ENCODE measurements at places on chromosomes 2 and 18. TPM values are rescaled to one million over a fixed set of nuclear protein-coding genes. Genes with fewer than 3 reads are reported as not detected.

Gene ZNF396
- total RNA-seq: 2.5 TPM

DNA sequence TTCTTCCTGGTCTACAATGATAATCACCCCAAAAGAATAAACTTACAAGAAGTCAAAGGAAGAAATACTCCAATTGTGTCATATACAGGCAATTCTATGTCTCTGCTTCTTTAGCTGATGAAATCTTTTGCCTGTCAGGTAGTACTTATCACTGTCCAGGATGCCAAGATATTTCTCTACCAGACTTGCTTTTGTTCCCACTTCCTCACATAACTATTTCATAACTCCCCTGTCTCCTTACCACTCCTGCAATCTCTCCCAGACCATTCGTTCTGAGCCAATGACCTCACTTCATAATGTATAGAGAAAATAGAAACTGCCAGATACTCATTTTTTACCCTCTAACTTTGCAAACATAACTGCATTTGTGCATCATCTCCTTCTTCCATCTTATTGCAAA is 39.1 kb downstream of the HNMT start:
- no peak for DNase-seq
- no peaks in the 10 kb centered on the region for H3K4me1 ChIP-seq
- no peak overlapping the region for H3K27ac ChIP-seq
- H3K4me3 ChIP-seq: no peak overlapping the region
- peaks cover 33% of the 10 kb centered on the region for H3K36me3 ChIP-seq
- H3K27me3 ChIP-seq: no peaks in the 10 kb centered on the region

DNA sequence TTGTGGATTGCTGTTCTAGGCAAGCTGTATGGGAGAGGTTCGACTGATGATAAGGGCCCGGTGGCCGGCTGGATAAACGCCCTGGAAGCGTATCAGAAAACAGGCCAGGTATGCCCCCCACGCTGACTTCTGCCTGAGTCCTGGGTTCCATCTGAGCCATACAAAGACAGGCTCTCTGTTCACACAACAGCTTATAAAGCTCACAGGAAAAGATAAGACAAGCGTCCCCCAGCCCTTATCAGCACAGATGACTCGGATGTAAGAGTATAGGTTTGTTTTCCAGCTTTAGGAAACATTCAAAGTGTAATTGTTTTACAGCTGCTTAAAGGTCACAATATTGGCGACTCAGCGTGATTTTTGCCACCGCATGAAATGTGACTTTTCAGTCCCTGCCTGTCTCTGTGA is 12.7 kb downstream of the CNDP2 start:
- no peak for DNase-seq
- no peaks in the 10 kb centered on the region for H3K4me1 ChIP-seq
- H3K36me3 ChIP-seq: peaks cover 94% of the 10 kb centered on the region
- H3K4me3 ChIP-seq: no peak overlapping the region

GRCh38 chr2:68764041-68764805 is 29.6 kb downstream of the ARHGAP25 start:
- peaks cover 38% of the 10 kb centered on the region for H3K4me1 ChIP-seq
- no peak for DNase-seq
- H3K4me3 ChIP-seq: no peak overlapping the region
- no peaks in the 10 kb centered on the region for H3K36me3 ChIP-seq
- no peaks in the 10 kb centered on the region for H3K27me3 ChIP-seq

- H3K27ac ChIP-seq: no peak overlapping the region
- DNase-seq: no peak
- no peaks in the 10 kb centered on the region for H3K27me3 ChIP-seq
Observed at GRCh38 chr18:35942133-35942532, 30.3 kb upstream of the RMP24 start.

Gene COL3A1
- 72.2 TPM for total RNA-seq

Gene IGFBP5
- total RNA-seq: 204 TPM

DNA sequence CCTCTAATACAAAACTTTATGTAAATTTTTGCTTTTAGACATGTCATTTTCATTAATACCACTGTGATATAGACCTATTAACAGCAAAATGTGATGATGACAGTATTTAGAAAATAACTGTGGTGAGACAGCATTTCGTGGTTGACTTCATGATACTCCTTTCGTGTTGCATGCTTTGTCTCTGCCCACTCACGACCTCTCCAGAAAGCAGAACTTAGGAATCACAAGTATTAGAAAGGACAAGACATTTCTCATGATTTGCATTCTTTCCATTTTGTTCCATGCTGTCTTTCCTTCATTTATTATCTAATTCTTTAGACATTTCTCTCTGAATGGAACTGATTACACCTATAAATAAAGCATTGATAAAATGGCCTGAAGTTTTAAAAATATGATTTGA is 85.2 kb upstream of the POU3F3 start:
- DNase-seq: no peak
- H3K4me1 ChIP-seq: no peaks in the 10 kb centered on the region
- H3K4me3 ChIP-seq: no peak overlapping the region

DNA sequence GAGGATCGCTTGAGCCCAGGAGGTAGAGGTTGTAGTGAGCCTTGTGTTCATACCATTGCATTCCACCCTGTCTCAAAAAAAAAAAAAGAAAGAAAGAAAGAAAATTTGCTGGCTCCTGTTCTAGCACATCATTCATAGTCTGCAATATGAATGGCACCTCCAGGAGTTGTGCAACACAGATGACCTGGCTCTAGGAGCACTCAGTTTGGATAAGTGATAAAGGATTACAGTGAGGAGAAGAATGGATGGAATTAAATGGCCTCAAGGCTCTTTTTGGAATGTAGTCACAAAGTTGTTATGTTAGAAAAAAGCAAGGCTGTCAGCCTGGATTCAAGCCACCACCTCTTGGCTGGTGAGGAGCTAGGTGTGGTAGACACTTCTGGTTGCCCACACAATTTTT is 21.5 kb upstream of the SPRED2 start:
- H3K4me3 ChIP-seq: no peak overlapping the region
- H3K27ac ChIP-seq: no peak overlapping the region
- no peak for DNase-seq
- H3K27me3 ChIP-seq: no peaks in the 10 kb centered on the region
- no peaks in the 10 kb centered on the region for H3K4me1 ChIP-seq

Gene TSGA10
- total RNA-seq: 7.6 TPM

DNA sequence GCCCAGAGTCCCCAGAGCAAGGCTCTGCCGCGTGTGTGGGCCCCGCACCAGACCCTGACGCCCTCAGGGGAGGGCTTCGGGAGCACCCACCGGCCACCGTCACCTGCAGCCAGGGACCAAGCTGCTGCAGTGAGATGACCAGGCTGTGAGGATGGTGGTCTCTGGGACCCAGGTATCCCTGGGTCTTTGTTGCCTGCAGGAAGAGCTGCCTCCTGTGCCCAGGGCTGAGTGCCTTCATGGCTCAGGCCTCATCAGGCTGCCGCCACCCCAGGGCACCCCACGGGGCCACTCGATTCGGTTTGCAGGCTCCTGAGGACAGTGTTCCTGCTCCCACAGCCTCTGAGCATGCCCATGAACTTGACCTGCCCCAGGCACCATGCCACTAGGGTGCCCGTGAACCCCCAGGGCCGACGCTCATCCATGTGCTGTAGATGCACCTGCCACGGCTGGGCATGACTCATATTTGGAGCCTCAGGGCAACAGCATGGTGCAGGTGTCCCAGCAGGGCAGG is 109.8 kb downstream of the FAM210A start:
- no peaks in the 10 kb centered on the region for H3K27me3 ChIP-seq
- no peak overlapping the region for H3K27ac ChIP-seq
- no peak for DNase-seq
- H3K4me3 ChIP-seq: no peak overlapping the region
- peaks cover 28% of the 10 kb centered on the region for H3K4me1 ChIP-seq

- H3K27me3 ChIP-seq: no peaks in the 10 kb centered on the region
- no peaks in the 10 kb centered on the region for H3K4me1 ChIP-seq
- no peak overlapping the region for H3K4me3 ChIP-seq
- H3K36me3 ChIP-seq: no peaks in the 10 kb centered on the region
- DNase-seq: no peak
Observed at GRCh38 chr2:164981217-164981990, 26.1 kb upstream of the SLC38A11 start.

- peaks cover 8% of the 10 kb centered on the region for H3K4me1 ChIP-seq
- H3K27me3 ChIP-seq: no peaks in the 10 kb centered on the region
- no peak for DNase-seq
- H3K4me3 ChIP-seq: no peak overlapping the region
Observed at GRCh38 chr18:45611943-45612342, 3.3 kb upstream of the SLC14A2 start.

DNA sequence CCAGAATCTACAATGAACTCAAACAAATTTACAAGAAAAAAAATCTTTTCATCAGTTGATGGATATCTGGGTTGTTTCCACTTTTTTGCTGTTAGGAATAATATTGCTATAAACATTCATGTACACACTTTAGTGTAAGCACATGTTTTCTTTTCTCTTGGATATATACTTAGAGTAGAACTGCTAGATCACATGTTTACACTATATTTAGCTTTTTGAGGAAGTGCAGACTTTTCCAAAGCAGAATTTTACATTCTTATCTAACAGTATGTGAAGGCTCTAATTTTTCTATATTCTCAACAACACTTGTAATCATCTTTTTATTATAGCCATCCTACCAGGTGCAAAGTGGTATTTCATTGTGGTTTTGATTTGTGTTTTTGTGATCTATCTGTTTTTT is 103.6 kb upstream of the RMP24 start:
- H3K36me3 ChIP-seq: no peaks in the 10 kb centered on the region
- H3K27ac ChIP-seq: no peak overlapping the region
- no peak for DNase-seq
- H3K4me1 ChIP-seq: no peaks in the 10 kb centered on the region

DNA sequence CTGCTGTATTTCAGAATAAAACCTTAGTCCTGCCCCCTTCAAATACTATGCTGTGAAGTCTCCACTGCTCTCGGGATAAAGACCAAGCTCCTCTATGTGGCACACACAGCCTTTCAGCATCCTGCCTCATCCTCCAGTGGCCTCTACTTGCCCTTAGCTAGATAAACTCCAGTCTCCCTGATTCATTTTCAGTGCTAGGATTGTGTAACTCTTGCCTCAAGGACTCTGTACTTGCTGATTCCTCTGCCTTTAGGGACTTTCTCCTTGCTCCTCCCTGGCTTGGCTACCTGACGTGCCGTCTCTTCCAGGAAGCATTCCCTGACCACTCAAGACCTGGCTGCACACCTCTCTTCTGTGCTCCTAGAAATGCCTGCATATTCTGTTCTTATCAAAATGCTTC is 416.7 kb downstream of the MTX2 start:
- H3K36me3 ChIP-seq: no peaks in the 10 kb centered on the region
- no peak overlapping the region for H3K4me3 ChIP-seq
- peaks cover 4% of the 10 kb centered on the region for H3K27me3 ChIP-seq
- no peak overlapping the region for H3K27ac ChIP-seq

Gene EFR3B
- total RNA-seq: 0.79 TPM

- no peak overlapping the region for H3K27ac ChIP-seq
- H3K36me3 ChIP-seq: no peaks in the 10 kb centered on the region
- no peak overlapping the region for H3K4me3 ChIP-seq
- DNase-seq: no peak
Observed at GRCh38 chr2:12750166-12750905, 33.6 kb downstream of the TRIB2 start.

- no peak overlapping the region for H3K4me3 ChIP-seq
- no peak for DNase-seq
- no peaks in the 10 kb centered on the region for H3K36me3 ChIP-seq
- H3K4me1 ChIP-seq: peaks cover 5% of the 10 kb centered on the region
- H3K27me3 ChIP-seq: no peaks in the 10 kb centered on the region
- H3K27ac ChIP-seq: no peak overlapping the region
Observed at GRCh38 chr2:181959508-181959907, 26.1 kb upstream of the PPP1R1C start.

DNA sequence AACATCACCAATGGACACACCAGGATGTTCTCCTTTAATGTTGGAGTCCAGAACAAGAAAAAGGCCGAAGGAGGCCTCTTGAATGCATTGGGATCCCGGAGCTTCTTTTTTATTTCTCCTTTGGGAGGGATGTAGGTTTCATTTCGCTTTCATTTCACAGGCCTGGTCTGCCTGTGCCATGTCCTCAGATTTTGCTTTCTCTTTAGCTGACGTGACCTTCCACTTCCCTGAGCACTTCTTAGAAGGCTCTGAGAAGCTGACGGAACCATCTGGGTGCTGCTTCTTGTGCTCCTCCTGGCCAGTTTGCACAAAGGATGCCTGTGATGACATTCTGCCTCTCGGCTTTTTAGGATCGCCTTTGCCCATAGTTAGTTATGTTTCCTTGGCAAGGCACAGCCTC is 15.1 kb upstream of the MBOAT2 start:
- peaks cover 2% of the 10 kb centered on the region for H3K27me3 ChIP-seq
- H3K36me3 ChIP-seq: no peaks in the 10 kb centered on the region
- H3K27ac ChIP-seq: no peak overlapping the region
- H3K4me3 ChIP-seq: no peak overlapping the region
- no peaks in the 10 kb centered on the region for H3K4me1 ChIP-seq
- DNase-seq: no peak

DNA sequence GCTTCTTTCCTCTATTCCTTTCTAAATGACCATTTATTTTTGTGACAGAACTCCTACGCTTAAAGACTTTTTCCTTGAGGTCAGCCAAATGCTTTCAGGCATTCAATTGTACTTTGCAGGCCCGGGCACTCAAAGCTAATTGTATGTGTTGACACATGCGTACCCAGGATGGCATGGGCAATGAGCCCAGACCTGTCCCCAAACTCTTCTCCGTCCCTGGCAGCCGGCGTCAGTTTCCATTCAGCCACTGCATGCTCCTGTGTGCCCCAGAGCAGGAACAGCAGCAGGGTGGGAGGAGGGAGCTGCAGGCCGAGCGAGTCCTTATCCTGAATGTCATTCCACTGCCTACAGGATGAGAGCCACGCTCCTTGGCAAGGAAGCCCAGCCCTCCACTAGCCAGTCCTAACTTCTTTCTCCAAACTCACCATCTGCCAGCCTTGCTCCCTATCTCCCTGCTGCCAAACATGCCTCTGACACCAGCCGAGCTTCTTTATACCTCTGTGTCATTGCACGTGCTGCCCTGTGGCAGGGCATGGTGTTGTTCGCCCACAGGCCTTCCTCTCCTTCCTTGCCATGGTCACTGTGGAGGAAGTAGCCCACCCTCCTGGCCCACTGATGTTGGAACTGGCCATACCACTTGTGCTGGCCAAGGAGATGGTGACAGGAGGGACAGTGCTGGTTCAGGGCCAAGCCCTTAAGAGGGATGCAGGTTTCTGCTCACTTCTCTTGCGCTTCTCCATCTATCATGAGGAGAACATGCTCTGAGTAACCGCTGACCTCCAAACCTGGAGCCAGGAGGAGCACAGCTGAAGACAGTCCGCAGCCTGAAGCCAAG is 116.9 kb upstream of the FHL2 start:
- DNase-seq: no peak
- peaks cover 15% of the 10 kb centered on the region for H3K4me1 ChIP-seq
- H3K4me3 ChIP-seq: no peak overlapping the region
- no peaks in the 10 kb centered on the region for H3K36me3 ChIP-seq
- H3K27ac ChIP-seq: no peak overlapping the region
- no peaks in the 10 kb centered on the region for H3K27me3 ChIP-seq

DNA sequence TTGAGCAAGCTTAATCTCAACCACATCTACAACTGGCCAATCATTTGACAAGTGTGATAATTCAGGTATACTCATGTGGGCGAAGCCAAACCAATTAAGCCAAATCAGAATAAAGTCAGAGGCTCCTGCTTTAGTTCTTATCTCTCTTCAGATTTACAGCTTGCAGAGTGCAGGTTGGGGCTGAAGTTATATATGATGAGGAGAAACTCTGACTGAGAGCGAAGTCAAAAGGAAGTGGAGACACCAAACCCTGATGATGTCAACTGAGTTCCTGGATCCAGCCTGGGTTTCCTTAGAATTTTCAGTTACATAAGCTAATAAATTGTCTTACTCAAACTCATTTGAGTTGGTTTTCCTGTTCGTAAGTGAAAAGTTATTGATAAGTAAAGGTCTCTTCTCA is 73.9 kb downstream of the ASXL2 start:
- DNase-seq: no peak
- no peaks in the 10 kb centered on the region for H3K27me3 ChIP-seq
- no peak overlapping the region for H3K4me3 ChIP-seq
- no peak overlapping the region for H3K27ac ChIP-seq
- H3K4me1 ChIP-seq: no peaks in the 10 kb centered on the region
